ENCODE measurements at places on chromosomes 4 and X.

- DNase-seq, result peak; percentile 31
Measured at GRCh38 chrX:70046978-70047377, 2.8 kb downstream of the AWAT2 start.

DNA sequence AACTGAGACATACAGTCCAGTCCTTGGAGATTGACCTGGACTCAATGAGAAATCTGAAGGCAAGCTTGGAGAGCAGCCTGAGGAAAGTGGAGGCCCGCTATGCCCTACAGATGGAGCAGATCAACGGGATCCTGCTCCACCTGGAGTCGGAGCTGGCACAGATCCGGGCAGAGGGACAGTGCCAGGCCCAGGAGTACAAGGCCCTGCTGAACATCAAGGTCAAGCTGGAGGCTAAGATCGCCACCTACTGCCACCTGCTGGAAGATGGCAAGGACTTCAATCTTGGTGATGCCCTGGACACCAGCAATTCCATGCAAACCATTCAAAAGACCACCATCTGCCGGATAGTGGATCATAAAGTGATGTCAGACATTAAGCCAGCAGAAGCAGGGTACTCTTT is 20.4 kb upstream of the FRMPD3 start:
- no peak for DNase-seq

DNA sequence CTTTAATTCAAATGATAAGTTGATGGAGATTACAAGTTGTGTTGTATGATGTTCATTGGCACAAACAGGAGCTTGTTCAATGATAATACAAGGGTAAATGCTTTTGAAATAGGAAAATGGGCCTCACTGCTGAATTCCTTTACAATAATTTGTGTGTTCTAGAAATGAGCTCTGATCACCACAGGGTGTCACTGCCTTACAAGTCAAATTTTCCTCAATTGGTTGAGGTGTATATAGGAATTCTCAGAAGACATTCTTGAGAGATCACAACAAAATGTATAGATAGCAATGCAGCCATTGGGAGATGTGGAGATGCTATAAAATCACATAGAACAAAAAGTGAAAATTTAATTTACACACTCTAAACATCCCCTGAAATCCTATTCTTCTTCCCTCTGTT is 49.6 kb downstream of the KLF8 start:
- no peak for DNase-seq

- peak; percentile 82 for DNase-seq
Measured at GRCh38 chr4:77921701-77922100, 59.1 kb downstream of the MRPL1 start.

GRCh38 chrX:106150701-106151100 is 17.4 kb upstream of the PWWP3B start:
- DNase-seq, result no peak

DNA sequence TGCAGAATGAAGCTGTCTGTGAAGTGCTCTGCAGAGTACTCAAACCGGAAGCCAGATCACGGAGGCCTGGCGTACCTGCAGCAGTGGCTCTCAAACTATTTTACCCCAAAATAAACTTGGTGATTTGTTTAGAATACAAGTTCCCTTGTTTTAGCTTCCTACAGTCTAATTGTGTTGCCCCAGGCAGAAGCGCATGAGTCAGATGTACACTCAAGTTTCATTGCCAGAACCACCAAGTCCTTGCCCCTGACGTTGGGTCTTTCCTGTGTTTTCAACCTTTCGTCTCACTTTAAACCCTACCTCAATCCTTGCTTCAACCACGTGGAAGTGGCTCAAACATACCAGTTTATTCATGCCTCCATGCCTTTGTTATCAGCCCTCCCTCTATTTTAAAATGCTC is 66.2 kb upstream of the SLC7A11 start:
- DNase-seq, result peak; percentile 80

DNA sequence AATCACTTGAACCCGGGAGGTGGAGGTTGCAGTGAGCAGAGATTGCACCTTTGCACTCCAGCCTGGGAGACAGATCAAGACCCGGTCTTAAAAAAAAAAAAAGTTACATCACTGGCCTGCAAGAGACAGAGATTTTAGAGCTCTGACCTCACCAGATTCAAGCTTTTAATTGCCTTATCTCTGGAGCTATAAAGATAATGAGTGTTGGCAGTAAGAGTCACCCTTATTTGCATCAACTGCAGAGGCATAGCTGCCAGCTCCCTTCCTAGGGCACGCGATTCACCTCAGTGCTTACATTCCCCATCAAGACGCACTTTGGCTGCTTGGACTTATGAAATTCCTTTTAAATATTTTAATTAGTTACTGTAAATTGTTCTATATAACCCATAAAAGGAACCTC is 12.5 kb upstream of the SPATA4 start:
- no peak for DNase-seq

DNA sequence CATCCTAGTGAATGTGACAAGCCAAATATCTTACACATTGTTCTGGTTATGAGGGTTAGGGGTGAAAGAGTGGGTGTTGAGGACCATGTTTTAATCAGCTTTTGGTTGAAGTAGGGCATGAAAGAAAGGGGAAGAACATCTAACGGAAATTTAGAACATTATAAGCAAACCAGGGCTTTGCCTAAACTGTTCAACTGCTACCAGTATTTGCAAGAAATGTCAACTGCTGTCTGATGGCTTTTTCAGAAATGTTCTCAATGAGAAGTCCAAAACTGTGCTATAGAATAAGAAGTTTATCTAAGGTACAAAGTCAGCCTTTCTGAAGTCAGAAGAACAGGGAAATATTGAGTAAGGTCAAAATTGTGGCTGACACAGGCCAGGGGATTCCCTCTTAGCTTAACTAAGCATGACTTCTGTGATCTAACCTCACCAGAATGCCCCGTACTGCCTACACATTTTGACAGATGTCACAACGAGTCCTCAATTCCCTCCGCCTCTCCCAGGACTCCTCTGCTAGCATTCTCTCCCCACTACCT is 67.1 kb downstream of the DTHD1 start:
- DNase-seq, result no peak

DNA sequence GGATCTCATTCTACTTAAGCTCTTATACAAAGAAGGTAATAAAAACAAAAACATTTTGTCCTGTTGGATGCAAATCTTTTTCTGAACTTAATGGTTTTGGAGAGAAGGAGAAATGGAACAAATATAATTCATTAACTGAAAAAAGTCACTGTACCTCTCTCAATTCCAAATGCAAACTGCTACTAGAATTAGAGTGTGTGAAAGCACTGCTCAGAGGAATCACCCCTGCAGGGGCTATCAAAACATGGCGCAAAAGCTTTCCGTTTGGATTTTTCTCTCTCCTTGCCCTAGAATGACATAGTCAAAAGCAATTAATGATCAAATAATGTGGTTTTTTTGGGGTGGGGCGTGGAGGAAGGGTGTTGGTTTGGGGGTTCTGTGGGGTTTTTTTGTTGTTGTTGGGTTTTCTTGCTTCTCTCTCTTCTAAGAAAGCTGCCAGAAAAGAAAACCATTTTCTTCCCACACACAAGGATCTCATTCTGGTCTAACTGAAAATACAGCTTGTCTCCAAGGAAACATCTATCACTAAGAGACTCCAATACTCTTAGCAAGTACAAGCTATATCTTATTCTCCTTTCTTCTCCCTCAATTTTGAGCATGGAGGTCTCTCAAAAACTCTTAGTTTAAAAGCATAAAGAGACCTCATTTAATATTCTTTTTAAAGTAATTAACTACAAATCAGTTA is 41.6 kb downstream of the USP46 start:
- no peak for DNase-seq

GRCh38 chr4:73663576-73663975 is 43.3 kb upstream of the RASSF6 start:
- DNase-seq, result no peak

GRCh38 chrX:13985697-13986435 is 43.8 kb downstream of the GEMIN8 start:
- no peak for DNase-seq

Data from RWPE1 (cell line).